Stimulated activated CD4-positive, alpha-beta T cell treated with anti-CD3 and anti-CD28 coated beads, TNF-alpha, amount 100 ng/mL, for 24 hours (primary cell): ENCODE measurements at places on chromosomes 7 and 10.

- no peak for DNase-seq
Measured at GRCh38 chr10:48996-49395, at the start of gene TUBB8. Gene TUBB8, minus strand, starts transcription at chr10:49296. Its CDS starts 58 bp downstream, at chr10:49238.

DNA sequence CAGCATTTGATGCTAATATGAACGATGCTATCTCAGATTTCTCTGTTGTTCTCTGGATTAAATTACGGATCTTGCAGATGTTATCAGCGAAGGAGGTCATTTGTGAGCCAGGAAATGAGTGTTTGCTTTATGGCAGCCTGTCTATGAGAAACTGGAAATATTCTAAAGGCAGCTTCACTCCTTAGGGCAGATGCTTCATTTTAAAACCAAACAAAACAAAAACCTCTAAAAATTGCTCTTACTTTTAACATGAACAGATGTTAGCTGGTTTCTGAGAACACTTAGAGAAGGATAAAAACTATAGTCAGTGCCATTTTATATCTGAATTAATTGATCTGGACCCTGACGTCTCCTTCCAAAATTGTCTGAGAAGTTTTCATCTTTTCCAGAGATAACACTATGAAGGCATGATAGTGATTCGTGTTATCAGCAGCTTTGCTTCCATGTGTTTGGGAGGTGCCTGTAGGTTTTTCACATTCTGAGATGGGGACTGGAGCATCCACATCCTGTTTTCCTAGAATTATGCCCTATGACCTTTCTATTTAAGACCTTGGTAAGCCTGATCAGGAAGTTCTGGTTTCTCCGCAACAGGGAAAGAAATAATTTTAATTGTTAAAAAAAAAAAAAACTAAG is 53.1 kb downstream of the CPED1 start:
- no peak for DNase-seq

DNA sequence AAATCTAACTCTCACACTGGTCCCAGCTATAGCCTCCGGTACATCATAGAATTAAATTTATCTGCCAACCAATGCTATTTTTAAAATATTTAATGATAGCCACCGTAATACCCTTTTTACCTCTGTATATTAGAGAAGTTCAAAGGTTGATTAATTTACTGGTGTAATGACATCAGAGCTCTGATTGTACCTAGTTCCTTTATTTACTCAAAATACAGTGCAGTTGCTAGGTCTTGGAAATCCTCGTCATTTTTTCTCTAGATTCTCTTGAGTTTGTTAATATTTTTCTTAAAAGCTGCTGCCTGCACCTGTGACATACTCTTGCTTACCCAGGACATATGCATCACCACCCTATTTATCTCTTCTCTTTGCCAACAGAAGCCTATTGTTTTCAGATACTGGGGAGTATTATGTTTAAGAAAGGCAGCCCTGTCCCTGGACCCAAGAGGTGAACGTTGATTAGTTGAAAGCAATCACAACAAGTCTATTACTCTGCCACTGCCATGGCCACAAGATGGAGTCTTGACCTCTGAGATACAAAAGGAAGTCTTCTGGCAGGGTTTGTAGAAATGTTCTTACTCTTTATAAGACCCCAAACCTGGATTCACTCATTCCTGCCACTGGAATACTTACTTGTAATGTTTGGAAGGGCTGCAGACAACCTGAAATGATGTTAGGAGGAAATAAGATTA is 25.6 kb upstream of the TMEM26 start:
- DNase-seq, result no peak

- no peak for DNase-seq
Measured at GRCh38 chr7:18212308-18212707, 184.7 kb upstream of the PRPS1L1 start.

DNA sequence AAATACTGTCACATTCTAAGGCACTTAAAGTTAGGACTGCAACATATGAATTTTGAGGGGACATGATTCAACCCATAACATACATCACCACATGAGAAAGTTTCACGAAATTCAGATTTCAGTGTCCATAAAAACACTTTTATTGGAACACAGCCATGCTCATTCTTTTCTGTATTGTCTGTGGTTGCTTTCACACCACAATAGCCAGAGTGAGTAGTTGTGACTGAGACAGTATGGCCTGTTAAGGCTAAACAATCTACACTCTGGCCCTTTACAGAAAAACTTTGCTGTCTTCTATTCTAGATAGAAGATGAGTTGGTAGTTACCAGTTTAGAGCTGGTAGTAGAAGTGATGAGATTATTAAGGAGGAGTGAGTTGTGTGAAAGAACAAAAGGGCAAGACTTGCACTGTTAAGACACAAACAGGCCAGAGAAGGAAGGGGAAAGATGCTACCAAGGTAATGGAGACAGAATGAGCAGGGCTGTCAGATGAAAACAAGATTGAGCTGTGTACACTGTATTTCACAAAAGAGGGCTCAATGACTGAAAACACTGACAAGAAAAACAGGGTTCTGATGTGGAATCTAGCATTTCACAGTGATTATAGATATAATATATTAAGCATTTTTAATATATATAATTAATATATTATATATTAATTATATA is 108.6 kb downstream of the PPP1R3A start:
- DNase-seq, result no peak

DNA sequence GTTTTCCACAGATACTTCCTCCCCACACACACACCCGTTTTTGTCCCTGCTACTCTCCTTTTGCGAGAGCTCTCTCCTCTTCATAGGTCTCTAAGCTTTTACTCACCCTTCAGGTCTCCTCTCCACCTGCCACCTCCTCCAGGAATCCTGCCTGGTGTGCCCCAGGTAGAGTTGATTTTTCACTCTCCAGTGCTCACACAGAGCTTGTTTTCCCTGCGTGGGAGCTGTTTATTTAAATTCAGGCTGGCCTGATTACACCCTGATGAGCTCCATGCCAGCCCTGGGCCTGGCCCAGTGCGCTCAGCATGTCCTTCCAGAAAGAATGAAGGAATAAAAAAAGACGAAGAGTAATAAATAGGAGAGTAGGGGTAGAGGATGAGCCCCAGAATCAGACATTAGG is 7.5 kb upstream of the CLDN4 start:
- DNase-seq, result no peak

GRCh38 chr7:155279787-155280445 is 17.8 kb upstream of the INSIG1 start:
- DNase-seq, result no peak

DNA sequence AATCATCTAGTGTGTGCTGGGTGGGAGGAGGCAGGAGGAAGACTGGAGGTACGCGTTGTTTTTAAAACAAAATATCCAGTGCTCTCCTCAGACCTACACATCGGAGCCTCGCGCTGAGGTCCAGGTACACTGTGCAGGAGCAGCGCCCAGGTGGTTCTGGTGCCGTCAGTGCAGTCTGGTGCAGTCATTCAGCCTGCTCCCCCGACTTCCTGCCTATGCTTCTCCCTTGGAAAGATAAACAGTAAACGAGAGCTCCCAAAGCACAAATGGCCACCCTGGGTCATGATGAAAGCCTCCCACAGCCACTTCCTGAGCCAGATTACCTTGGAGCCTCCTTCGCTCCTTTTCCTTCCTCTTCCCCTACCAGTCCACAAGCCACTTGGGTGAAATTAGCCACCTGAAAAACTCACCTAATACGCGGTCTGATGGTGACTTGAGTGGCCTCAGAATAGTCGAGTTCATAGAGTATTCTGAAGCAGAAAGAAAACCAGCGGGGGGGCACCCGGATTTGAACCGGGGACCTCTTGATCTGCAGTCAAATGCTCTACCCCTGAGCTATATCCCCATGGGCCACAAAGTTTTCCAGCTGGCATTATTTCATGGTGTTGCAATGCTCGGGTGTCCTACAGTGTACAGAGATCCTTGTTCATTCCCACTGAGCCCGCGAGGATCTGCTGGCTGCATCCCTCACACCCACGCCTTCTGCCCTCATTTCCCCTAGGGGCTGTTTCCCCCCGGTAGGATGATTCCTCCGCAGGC is 82.5 kb downstream of the ZNF467 start:
- DNase-seq, result no peak

DNA sequence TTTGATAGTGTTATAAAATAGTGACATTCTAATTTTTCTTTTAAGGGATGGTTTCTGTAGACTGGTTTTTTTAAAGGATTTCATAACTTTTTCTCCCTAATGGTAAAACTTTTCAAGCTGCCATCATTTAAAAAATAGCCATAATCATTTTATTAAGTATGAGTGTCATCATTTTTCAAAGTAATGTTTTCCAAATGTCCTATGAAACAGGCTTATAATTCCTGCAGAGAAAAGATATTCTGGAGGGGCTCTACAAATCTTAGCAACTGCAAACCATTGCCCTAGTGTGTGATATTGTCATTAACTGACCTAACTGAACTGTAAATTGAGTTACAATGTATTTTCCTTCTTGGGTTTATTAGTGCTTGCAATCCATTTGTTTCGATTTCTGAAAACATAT is 226.0 kb downstream of the BBS9 start:
- no peak for DNase-seq

GRCh38 chr10:104284846-104285245 is 15.9 kb downstream of the GSTO2 start:
- DNase-seq, result no peak

DNA sequence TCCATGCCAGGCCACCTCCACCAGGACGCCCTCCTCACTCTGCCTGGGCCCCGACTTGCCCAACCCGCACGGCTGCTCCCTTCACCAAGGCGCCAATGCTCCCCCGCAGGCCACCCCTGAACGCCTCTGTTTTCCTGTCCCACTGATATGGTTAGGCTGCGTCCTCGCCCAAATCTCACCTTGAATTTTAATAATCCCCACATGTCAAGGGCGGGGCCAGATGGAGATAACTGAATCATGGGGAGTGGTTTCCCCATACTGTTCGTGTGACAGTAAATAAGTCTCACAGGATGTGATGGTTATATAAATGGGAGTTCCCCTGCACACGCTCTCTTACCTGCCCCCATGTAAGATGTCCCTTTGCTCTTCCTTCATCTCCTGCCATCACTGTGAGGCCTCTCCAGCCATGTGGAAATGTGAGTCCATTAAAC is 29.8 kb downstream of the RSU1 start:
- DNase-seq, result peak; percentile 35

DNA sequence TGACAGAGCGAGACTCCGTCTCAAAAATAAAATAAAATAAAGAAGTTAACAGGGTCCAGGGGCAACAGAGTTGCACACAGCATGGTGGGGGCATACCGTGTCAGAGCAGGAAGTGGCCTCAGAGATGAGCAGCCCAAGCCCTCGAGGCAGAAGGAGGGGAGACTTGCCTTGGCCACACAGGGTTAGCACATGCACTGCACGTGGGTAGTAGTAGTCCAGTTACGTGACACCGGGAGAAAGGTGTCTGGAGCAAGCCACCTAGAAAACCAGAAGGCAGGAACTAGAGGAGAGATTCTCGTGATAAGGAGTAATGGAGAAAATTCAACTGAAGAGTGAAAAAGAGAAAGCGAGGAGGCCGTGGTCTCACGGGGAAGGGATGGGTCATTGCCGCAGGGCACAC is 9.8 kb upstream of the DENND2A start:
- no peak for DNase-seq

DNA sequence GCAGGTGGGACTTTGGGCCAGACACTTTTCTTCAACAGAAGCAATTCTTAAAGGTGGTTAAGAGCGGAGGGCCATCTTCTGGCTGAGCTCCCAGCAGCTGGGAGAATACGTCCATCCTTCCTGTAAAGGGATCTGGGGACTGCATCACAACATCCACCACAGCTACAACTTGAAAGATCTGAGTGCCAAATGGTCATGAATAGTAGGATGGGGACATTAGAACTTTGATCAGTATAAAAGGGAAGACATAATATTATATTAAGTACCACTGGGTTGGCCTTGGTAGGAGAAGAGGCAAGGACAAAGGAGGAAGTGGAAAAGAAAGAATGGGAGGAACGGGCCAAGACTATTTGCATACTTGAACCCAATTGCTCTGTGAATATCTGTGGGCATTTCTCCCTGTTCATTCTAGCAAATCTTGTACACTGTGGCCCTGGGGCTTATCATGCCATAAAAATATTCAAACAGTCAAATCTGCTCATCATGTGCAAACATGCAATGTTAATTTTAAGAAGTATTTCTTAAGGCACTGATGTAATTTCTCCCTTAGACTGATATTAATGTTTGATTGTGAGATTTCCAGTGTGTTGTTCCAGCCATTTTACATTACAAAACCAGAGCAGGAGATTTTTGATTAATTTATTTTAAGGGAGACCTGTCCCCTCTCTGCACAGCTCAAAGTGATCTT is 65.5 kb upstream of the CREB5 start:
- no peak for DNase-seq

GRCh38 chr10:56679578-56679977 is 318.5 kb upstream of the ZWINT start:
- no peak for DNase-seq

GRCh38 chr10:123017421-123018165 is 8.8 kb downstream of the ACADSB start:
- DNase-seq, result no peak

DNA sequence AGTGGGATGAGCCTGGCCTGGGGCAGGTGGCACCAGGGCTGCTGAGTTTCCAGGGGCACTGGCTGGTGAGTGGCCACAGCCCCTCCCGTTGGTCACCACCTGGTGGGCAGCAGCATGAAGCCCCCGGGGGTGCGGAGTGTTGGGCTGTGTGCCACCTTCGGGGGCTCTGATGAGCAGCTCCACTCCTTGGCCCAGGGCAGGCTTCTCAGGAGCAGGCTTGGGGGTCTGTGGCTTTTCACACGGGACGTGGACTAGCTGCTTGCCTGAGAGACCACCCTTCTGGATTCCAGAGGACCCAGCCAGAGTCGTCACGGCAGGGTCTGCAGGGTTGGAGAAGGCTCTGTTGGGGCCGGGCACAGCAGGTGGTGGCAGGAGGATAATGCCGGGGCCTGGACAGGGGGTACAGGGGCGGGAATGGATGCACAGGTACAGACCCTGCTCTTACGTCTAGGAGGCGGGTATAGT is 193.1 kb downstream of the ADARB2 start:
- no peak for DNase-seq

DNA sequence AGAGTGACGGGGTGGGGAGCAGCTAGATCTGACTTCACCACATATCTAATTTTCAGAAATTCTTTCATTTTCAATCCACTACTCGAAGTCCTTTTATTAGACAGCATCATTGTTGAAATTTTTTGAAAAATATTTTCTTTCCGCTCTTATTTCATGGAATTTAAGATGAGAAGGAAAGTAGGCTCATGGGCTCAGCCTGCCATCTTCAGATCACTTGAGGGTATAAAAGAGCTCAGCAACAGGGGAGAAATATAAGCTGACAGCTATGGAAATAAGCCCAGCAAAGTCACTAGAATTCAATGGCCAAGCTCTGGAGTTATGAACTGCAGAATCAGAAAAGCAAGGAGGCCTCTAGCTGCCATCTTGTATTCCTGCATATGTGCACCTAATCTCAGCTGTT is 389.1 kb downstream of the XPNPEP1 start:
- no peak for DNase-seq

DNA sequence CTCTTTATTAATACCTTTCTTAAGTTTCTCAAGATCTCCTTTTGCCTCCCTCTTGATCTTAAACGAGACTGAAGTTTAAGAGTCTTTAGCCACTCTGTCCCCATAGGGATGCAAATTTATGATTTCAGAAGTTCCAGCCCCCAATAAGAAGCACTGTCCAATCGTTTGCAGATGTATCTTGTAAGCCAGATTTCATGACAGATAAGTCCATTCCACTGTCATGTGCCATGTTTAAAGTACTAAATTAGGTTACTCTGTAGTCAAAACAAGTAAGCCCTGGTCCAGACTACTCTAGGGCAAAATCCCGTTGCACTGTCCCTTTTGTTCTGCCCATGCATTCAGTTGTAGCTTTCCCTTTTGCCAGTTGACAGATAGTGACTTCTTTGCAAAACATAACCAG is 157.2 kb upstream of the KAT6B start:
- DNase-seq, result no peak
